ENCODE measurements at places on chromosomes 6 and 20.

- no peak for DNase-seq
Measured at GRCh38 chr20:22394583-22394982, 189.8 kb downstream of the FOXA2 start.

DNA sequence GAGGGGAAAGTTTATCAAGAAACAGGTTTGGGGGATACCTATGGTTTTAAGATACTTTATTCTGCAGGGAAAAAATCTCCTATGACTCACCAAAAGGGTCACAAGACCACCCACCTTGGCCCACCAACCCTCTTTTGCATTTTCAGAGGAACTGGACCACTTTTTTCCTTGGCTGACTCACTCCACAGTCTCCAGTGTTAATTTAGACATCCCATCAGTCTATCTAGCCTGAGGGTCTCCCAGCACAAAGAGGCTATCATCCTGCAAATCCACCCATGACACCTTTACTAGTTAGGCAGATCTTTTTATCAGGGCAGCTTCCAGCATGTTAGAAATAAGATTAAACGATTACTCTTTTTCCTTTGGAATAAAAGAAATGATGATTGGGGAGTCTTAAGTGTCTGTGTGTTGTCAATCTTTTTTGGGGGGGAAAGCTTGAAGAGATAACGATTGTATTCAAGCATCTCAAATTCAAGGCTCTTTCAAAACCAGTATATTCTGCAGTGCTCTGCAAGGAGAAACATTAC, 138.1 kb upstream of the RIN2 start:
- no peak for DNase-seq

GRCh38 chr6:24195836-24196597, 70.0 kb downstream of the NRSN1 start:
- no peak for DNase-seq

DNA sequence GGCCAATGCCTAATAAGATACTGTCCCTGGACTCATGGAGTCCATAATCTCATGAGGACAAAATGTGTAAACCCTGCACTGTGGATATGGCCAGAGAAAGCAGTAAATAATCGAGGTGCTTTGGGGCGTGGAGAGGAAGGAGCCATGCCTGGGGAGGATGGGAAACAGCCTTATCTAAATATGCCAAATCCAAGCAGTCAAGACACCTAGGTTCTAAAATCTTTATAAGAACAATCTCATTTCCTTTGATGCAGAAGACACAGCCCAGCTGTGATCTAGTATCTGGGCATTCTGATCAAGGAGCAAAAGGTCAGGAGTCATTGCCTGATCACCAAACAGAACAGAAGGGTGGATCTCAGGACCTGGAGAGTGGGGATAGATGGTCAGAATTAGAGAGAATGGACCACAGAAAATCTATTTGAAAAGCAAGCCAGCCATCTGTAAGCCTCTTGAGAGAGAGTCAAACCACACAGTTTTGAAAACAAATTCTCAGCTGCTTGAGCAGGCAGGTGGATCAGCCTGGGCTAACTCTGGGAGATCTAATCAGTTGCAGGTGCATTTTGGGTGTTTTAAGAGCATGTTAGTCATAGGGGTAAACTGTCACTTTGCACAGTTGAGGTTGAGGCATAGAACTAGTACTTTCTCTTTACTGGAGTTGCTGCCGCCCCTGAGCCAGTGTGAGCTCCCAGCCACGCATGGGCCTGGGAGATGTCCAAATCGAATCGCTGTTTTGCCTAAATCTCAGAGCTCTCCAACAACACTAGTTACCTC, 130.8 kb upstream of the TNFAIP3 start:
- no peak for DNase-seq

GRCh38 chr6:20778459-20778858, 244.2 kb downstream of the CDKAL1 start:
- DNase-seq = no peak

DNA sequence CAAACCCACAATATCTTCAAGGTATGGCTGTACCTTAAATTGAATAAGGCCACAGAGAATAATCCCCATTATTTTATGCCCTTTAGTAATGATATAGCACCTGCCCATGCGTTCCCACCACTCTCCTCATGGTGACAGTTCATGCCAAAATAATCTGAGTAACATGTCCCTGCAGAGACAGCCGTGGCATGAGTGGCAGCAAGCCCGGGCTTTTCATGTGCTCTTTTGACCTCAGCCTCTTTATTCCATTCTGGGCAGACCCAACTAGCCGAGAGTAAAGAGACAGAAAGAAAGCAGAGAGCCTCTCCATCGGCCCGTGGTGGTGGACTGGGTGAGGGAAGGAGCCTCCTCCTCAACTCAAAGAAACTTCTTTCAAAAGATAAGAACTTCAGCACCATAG, 19.9 kb upstream of the POPDC3 start:
- no peak for DNase-seq
